ENCODE measurements at places on chromosomes 16 and 17.

GRCh38 chr17:29615048-29615385, 7.7 kb downstream of the CORO6 start:
- DNase-seq, result peak; percentile 29

DNA sequence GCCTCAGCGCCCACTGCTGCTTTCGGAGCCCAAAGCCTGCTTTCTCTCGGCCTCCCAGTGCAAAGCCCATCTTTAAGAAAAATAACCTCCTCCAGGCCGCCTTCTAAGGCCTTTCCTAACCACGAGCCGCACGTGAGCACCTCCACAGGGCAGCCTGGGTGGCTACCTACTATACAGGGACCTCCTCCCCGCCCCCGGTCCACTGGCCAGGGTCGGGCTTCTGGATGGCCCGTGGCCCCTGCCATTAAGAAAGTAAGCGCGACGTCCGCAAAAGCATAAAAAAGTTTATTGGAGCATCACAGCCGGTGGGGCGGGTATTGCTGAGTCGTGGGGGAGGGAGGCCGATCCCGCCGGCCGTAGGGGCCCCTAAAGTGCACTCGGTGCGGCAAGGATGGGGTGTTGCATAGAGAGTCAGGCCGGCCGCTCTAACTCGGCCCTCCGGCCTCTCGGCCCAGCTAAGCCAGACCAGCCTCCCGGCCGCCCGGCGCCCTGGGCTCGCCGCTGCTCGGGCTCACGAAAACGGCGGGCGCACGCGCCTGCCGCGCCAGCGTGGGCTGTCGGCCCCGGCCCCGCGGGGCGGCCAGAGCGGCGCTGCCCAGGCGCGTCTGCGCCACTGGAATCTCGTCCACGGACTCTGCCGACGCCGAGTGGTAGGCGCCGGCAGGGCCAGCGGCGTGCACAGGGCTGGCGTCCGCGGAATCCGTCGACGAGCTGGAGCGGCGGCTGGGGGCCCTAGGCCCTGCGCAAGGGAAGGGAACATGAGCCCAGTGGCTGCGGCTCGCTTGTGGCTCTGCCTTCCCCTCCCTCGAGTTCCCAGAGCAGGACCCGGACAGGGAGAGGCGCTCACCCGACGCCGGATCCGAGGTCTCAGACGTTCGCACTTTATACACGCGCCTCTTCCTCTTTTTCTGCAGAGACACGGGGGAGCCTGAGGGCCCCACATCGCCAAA, 1.1 kb upstream of the TPPP3 start:
- no peak for DNase-seq

- DNase-seq, result no peak
Measured at GRCh38 chr16:12853972-12854371, 47.4 kb upstream of the SHISA9 start.

- DNase-seq, result no peak
Measured at GRCh38 chr16:57028086-57028485, 38.7 kb downstream of the NLRC5 start.

DNA sequence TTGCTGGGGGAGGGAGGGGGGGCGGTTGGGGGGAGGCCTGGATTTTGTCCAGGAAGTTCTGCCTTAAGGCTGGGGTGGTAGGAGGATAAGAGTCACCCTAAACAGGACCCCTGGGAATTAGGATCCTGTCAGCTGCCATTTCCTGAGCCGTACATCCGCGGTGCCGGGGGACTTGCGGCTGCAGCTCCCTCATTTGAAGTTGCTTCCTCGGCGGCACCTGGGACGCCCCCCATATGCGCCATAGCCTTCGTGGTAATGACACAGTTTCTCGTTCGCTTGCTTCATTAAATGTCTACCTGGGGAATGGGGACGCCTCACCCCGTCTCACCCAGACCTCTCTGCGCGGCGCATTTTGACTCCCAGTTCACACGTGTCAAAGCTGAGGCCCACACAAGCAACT, 55.1 kb upstream of the PABPN1L start:
- DNase-seq, result no peak

DNA sequence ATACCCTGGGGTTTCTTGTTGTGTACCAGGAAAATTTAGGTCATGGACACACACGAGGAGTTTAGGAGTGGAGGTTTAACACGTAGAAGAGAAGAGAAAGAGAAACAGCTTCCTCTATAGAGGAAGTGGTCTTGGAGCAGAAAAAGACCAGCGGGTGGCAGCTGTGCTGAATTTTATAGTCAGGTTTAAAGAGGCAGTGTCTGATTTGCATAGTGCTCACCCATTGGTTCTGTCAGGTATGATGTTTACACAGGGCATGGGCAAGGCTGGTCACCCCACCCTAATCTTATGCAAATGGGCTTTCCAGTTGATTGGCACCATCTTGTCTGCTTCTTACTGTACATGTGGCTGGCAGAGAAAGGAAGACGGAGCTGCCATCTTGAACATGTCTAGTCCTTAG, 309.0 kb downstream of the CDH13 start:
- no peak for DNase-seq

DNA sequence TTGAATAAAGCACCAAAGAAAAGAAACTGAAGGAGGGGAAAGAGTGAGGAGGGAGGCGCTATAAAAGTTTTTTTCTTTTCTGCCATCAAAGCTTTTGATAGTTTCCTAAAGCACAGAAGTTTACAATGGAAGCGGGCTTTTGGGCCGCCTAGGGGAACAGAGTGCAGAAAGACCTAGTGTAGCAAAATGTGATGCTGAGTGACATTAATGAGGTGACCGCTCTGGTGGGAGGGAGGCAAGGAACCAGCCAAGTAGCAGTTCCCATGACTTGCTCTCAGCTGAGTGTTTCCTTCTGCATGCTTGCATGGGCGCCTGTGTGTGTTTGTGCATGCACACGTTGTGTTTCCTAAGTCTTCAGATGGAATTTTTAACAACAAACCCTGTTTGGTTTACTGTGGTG, 15.5 kb downstream of the MSI2 start:
- no peak for DNase-seq

DNA sequence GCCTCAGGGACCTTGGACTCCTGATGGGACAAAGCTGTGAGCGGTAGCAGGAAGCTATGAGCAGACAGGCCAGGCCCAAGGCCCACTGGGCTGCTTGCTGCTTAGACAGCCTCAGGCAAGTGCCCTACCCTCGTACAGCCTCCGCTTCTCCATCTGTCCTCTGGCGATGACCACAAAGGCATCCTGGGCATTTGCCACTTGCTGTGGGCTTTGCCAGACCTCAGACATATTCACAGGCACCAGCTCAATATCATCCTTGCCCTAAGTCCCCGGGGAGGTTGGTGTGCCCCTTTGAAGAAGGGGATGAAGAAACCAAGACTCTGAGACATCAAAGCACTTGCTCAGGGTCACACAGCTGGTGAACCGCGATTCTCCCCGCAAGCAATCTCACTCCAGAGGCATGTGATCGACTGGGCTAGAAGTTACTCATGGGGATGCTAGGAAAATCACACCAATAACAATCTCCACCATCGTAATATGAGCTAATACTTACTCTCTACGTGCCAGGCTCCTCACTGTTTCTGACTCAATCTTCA, 21.7 kb downstream of the PPL start:
- DNase-seq, result peak; percentile 85

All from cardiac fibroblast (primary cell).